Stimulated activated CD4-positive, alpha-beta T cell treated with anti-CD3 and anti-CD28 coated beads, TNF-alpha, amount 100 ng/mL, for 48 hours (primary cell): ENCODE measurements at places on chromosomes 1 and 21.

GRCh38 chr1:155093911-155094621 lies 15.4 kb downstream of the EFNA3 start:
- no peak for DNase-seq

DNA sequence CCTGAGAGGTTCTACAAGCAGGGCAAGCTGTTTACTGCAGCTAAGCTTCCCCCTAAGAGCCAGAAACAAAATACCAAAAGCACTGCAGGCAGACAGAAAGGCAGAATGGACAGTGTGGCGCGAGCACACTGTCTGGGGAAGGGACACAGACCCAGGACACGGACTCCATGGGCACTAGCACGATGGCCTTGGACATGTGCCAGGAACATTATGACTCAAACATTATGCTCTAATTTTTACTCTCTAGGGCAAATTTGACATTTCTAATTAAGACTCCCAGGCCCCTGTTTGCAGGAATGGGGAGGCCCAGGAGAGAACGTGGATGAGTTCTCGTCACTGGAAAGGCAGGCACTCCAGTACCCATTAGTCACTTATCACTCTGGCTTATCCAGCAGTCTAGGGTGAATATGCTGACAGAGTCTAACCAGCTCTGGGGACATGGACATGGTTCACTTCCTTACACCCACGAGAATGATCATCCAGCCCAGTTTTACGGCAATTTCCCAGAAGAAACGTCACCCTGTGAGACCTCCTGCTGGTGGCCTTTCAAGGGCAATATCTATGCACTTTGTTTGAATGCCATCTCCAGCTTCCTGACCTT lies 45.1 kb downstream of the CAPN8 start:
- no peak for DNase-seq

DNA sequence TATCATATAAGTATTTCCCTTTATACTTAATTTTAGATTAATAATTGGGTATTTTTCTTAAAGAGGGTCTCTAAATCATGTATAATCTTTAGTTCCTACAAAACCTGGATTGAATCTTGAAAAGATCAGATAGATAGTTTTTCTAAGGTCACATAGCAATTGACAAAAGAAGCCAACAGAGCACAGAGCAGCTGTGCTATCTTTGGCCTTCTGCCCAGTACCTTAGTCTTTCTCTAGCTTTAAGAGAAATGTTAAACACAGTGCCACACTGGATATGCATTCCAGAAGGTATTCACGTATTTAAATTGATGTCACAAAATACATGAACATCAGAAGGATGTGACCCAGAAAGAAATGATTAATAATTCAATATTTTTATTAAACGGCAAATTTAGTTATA lies 86.8 kb downstream of the C21orf91 start:
- DNase-seq: no peak

- no peak for DNase-seq
These were observed 155.2 kb downstream of the FOXD2 start for GRCh38 chr1:47593013-47593568.

- DNase-seq: no peak
These were observed 1327.0 kb downstream of the BRINP3 start for GRCh38 chr1:189150624-189151023.

DNA sequence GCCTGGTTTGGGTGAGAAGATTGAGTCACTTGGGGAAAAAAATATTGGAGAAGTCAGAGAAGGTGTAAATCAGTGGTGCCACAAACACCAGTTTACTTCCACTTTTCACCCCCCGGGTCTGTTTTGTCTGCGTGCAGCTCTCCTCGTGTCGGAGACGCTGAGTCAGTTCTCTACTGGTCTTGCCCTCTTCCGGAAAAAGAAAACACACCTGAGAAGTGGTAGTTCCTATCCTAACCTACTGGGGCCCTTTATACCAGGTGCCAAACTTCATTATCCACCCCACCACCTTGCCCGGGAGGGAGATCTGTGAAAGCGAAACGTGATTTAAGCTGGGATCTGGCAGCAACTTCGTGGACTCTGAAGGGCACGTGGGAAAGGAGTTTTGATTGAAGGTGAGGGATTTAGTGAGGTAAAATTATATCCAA lies 855 bp upstream of the IVNS1ABP start:
- peak; percentile 40 for DNase-seq

- DNase-seq: no peak
These were observed 258.1 kb downstream of the ZNF648 start for GRCh38 chr1:181803421-181803820.

- no peak for DNase-seq
These were observed 28.6 kb downstream of the CD247 start for GRCh38 chr1:167489571-167490340.

DNA sequence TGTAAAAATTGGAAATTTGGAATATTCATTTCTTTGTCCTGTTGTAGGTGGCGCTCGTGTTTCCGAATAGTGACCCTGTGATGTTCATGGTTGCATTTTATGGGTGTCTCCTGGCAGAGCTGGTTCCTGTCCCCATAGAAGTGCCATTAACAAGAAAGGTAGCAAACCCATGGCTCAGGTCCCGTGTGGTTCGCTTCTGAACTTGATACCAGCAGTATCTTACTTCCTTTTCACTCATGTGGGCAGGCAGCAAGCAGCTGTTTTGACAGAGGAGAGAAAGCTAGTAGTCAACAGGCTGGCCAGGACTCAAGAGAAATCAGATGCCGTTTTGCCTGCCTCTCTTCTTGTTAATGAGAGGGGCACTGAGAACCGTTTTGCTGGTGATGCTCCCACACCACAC lies 72.8 kb downstream of the S100B start:
- DNase-seq: no peak

- DNase-seq: no peak
These were observed 16.4 kb upstream of the OSBPL9 start for GRCh38 chr1:51600529-51600928.

DNA sequence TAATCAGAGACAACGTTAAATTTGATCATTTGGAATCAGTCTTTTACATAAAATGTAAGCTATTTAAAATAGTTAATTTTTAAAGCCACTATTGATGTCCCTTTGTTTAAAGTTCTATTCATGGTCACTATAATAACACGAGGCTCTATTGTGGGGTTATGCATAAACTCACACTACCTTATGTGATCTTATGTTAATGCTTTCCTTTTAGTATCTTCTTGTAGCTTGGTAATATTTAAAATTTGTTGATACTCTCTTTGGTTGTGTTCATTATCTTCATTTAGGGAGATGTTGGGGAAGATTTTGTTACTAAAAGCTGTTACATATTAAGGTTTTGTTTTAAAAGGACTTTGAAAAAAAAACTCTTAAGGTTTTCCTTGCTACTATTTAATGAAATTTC lies 1.2 kb downstream of the B3GALT2 start:
- no peak for DNase-seq

DNA sequence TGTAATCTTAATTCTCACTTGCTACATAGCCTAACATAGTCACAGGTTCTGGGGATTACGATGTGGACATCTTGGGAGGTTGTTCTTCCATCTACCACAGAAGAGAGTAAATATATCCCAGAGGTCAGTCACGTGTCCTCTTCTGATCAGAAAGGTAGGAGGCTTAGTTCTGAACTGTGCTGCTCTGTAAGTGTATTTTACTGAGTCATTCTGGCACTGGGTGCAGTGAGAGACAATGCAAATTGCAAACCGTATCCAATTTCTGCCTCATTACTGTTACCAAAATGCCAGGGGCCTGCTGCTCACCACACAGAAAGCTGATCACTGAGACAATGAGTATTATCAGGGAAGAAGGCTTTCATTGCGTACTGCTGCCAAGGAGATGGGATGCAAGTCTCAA lies 104.0 kb downstream of the GABPA start:
- DNase-seq: no peak

- no peak for DNase-seq
These were observed 37.3 kb downstream of the F13B start for GRCh38 chr1:197029749-197030148.
